ENCODE measurements at places on chromosomes 6 and 20.

DNA sequence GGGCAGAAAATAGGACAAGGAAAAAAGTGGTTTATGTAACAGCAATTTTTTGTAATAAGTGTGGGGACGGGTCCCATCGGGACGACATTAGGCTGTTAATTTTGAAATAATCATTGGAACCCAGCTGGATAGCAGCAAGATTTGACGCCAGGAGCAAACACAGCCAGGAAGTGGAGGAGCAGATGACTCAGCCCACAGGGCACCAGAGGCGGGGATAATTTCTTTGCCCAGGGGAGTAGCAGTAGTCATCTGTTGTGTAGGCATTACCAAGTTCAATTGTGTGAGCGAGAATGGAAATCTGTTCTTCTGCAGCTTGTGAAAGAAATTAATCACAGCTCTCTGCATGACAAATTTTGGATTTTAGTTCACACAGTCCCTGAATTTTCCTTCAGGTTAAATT lies 22.6 kb upstream of the RIN2 start:
- peak; percentile 74 for DNase-seq

DNA sequence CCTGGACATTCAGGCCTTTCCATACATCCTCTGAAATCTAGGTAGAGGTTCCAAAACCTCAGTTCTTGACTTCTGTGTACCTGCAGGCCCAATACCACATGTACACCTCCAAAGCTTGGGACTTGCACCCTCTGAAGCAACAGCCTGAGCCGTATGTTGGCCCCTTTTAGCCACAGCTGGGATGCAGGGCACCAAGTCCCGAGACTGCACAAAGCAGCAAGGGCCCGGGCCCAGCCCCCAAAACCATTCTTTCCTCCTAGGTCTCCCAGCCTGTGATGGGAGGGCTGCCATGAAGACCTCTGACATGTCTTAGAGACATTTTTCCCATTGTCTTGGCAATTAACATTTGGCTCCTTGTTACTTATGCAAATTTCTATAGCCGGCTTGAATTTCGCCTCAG lies 107.4 kb upstream of the FRMD1 start:
- DNase-seq = no peak

DNA sequence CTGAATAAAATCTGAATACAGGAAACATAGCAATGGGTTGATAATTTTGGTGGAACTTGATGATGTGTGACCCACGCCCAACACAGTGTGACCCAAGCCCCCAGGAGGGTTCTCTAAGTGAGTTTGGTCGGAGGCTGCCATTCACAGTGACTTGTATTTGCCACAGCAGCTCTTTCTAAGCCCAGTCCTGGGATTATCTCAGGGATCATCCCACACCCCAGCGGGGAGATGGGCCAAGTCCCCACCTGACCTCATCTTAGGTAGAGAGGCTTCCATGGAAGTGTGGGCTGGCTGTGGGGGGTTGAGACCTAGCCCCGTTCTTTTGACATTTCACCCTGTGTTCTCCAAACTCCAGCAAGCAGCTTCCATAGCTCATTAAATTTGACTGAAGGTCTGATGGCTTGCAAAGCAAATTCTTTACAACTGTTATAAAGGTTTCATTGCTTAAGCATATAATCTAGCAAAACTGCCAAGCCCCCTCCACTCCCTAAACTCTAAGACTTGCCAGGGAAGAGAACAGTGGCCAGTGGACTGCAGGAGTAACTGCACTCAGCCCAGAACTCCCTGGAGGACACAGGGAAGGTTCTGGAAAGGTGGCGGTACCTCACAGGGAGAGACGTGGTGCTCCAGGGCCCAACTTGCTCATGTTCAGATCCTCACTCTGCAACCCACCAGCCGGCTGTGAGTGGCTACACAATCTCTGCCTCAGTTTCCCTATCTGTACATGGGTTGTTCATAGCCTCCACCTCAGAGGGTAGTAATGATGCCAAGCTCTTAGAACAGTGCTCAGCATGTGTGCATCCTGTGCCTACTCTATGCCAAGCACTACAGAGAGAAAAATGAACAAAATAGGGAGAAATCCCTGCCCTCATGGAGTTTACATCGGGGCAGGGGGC lies 1.0 kb upstream of the PCK1 start:
- no peak for DNase-seq

DNA sequence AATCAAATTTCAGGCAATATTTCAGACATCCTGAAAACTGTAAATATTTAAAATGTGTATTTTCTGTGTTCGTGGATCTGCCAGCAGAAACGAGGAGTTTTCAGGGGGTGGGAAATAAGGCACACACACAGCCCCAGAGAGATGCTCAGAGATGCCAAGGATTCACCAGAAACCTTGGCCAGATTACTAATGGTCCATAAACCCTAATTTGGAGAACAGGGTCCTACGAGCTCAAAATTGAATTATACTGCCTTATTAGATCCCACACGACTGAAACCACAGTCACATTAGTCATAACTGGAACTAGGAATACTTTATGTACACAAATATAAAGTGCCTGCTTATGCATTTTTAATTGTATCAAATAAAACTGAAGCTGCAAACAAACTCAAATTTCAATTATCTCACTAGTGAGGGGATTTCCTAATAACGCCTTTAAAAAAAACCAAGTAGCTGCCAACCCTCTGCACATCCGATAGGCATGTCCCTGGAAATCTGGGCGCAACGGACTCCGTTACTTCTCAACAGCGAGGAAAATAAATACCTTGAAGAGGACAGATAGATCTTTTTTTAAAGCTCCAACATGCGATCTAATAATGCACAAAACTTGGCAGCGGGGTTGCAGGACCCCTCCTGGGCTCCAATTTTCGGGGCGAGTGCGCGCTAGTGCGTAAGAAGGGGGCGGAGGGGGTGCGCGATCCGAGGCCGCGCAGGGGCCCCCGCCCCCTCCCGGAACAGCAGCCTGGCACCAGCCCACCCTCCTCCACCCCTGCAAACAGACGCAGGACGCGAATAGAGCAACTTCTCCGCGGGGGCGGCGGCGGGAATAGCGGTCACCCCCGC lies 897 bp downstream of the CHD6 start:
- peak; percentile 47 for DNase-seq
